ENCODE measurements at places on chromosomes 2 and 18.

DNA sequence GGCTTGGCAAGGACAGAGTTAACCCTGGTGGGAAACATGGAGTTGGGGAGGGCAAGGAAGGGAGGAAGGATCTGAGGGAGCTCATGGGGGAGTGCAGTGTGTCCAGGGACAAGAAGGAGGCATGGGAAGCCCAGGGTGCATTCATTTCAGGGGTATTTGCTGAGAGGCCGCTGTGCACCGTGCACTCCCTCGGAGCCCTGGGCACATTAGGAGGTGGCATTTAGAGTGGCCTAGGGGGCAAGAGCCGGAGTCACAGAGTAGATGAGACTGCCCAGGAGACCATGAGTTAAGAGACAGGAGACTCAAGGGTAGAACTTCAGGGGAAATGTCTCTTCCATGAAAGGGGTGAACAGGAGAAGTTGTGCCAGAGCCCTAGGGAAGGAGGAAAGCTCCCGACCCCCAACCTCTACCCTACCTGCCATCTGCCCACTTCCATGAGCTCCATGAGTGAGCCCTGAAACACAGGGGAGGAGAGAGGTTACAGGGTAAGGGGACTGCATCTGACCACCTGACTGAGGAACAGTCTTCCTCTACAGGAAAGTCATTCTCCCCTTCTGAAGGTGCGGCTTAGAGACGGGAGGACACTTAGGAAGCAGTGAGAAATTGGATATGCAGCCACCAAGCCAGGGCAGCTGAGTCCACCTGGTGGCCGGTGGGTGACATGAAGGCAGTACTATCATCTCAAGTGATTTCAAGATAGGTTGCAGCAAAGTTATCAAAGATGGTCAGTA, 58.5 kb upstream of the COPS8 start:
- peak; percentile 78 for DNase-seq

DNA sequence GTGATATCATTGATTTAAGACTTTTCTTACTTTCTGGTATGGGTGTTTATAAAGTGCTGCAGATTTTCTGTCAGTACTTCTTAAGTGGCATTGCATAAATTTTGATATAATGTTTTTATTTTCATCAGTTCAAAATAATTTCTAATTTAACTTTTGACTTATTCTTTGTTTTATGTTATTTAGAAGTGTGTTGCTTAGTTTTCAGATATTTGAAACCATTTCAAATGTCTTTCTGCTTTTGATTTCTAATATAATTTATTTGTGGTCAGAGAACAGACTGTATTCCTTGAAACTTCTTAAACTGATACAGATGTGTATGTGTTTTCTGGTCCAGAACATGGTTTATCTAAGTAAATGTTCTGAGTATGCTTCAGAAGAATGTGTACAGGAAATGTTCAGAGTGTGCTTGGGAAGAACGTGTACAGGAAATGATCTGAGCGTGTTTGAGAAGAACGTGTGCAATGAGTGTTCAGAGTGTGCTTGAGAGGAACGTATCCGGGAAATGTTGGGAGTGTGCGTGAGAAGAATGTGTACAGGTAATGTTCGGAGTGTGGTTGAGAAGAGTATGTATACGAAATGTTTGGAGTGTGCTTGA, 265.7 kb upstream of the HS6ST1 start:
- peak; percentile 96 for DNase-seq

DNA sequence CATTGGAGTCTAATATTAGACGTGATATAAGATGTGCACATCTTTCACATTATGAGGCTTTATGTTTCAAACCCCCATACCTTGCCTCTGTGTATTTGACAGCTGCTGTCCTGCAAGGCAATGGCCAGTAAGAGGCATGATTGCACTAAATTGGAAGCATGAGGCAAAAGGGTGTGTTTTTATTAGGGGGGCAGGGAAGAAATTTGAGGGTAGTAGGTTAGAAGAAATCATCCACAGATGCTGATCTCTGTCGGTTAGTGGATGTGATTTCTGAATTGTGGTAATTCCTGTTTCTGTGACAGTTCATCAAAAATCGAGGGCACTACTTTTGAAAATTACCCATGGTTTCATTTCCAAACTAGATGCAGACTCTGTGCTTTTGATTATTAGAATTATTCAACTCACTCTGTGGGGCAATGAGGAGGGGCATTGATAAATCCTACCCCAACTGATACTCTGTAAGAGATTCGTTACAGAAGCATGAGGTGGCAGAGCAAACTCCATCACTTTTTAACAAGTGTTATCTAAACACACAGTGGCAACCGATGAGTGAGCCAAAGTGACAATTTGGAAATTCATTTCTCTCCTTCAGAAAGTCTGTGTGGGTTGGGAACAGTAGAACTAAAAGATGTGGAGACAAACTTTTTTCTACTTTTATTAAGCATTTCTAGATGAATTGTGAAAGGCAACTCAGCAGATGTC, 453.0 kb downstream of the ARHGAP15 start:
- DNase-seq, result peak; percentile 28

- DNase-seq, result no peak
Measured at GRCh38 chr2:12980817-12981216, 264.1 kb downstream of the TRIB2 start.

DNA sequence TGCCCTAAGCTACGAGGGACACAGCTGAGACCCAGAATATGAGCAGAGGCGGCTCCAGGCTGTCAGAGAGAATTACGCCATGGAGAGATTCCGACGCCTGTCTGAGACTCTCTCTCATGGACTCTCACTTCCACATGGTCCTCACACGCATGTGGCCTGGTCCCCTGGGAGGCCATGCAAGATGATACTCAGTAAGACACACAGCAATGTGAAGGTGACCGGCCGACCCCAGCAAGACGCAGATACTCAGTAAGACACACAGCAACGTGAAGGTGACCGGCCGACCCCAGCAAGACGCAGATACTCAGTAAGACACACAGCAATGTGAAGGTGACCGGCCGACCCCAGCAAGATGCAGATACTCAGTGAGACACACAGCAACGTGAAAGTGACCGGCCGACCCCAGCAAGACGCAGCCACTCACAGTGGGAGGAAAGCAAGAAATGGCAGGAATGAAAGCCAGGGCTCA, 400.8 kb upstream of the MYT1L start:
- no peak for DNase-seq

- no peak for DNase-seq
Measured at GRCh38 chr2:46148369-46148736, 148.9 kb upstream of the EPAS1 start.

DNA sequence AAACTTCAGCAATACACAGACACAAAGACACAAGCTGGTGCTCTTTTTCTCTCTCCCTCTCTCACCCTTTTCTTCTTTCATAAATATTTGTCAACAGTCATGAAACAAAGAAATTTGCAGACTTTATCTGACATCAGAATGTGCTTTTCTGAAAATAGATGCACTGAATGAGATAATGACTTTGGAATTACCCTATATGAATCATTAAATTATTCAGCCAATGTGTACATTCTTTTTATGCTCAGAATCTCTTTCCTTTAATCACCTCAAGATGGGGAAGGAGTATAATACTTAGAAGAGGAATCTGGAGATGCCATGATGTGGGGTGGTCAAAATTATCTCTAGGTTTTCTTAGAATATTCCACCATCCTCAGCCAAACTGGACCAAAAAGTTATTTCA, 289.9 kb downstream of the LRRTM1 start:
- DNase-seq, result peak; percentile 45

DNA sequence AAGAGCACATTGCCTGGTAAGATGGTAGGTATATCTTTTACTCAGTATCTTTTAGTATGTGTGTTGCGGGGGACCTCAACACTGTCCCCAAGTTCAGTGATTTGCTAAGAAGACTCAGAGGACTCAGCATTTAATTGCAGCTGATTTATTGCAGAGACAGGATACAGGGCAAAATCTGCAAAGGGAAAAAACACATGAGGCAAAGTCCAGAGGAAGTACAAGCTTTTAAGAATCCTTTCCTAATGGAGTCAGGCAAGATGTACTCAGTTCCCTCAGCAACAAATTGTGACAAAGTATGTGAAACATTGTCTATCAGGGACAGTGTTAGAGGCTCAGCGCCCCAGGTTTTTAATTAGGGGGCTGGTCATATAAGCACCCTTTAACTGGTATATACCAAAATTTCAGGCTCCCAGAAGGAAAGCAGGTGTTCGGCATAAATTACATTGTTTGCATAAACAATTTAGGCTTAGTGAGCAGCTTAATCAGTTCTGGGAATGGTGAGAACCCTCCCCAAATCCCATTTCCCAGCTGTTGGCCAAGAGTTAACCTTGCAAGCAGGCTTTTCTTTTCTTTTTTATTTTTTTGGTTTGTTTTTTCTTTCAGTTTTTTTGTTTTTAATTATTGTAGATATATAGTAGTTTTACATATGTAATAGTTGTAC, 41.7 kb downstream of the RAB3GAP1 start:
- DNase-seq, result no peak

- DNase-seq, result peak; percentile 76
Measured at GRCh38 chr2:241659150-241659739, 21.8 kb downstream of the ATG4B start.

- no peak for DNase-seq
Measured at GRCh38 chr2:191845876-191846514, 893 bp downstream of the CAVIN2 start.

DNA sequence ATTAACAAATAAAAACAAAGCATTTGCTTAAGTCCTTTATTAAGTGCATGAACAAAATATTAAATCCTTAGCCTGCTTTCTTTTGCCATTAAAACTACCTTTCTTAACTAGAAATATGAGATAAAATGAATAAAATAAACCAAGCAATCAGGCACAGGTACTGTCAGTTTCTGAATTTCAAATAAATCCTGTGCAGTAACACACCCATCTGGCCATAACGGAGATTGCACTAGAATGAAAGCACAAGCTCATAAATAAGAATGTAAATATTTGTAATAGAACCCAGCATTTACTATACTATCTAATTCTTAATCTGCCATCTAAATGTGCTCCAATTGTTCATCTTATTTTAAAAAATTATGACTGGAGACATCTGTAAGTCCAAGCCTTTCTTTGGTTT, 31.9 kb downstream of the PRKRA start:
- DNase-seq, result no peak

DNA sequence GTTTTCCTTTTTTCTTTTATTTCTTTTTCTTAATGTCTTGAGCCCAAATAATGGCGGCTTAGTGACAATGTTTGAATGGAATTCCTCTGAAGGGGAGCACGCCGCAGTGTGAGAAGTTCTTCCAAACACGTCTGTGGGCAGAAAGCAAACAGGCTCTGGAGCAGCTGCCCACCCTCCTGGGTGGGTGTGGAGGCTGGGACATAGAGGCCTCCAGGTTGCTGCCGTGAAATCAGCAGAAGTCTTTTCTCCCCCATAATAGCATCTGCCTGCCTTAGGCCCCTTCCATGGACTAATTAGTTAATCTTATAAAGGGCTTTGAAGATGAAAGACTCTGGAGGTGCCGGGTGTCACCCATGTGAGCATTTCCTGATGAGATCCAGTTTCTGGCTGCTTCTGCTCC, 213.9 kb downstream of the SH3RF3 start:
- DNase-seq, result no peak

DNA sequence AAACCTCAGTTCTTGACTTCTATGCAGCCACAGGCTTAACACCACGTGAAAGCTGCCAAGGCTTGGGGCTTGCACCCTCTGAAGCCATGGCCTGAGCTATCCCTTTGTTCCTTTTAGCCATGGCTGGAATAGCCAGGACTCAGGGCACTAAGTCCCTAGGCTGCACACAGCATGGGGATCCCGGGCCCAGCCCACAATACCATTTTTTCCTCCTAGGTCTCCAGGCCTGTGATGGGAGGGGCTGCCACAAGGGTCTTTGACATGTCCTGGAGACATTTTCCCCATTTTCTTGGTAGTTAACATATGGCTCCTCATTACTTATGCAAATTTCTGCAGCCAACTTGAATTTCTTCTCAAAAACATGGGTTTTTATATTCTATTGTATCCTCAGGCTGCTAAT, 619.1 kb downstream of the NYAP2 start:
- no peak for DNase-seq

DNA sequence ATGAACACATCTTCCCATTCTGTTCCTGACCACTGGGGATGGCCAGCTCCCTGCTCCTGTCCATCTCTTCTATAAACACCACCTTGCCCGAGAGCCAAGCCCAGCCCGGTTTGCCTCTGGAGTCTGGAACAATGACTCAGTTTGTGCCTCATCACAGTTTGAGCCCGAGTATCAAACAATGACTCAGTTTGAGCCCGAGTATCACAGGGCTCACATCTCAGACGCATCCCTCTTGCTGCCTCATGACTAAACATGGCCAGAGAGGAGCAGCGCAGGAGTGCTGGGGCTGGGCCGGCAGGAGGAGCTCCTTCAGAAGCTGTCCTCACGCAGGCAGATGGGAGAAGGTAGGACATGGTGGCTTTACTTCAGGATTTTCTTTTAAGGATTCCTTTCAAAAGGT, 68.7 kb downstream of the PXDN start:
- DNase-seq, result peak; percentile 82

- peak; percentile 25 for DNase-seq
Measured at GRCh38 chr18:36762074-36762473, 66.7 kb downstream of the TPGS2 start.

GRCh38 chr2:176409671-176410070, 140.4 kb downstream of the MTX2 start:
- peak; percentile 62 for DNase-seq

GRCh38 chr2:127066942-127067341, 40.0 kb downstream of the BIN1 start:
- peak; percentile 84 for DNase-seq

DNA sequence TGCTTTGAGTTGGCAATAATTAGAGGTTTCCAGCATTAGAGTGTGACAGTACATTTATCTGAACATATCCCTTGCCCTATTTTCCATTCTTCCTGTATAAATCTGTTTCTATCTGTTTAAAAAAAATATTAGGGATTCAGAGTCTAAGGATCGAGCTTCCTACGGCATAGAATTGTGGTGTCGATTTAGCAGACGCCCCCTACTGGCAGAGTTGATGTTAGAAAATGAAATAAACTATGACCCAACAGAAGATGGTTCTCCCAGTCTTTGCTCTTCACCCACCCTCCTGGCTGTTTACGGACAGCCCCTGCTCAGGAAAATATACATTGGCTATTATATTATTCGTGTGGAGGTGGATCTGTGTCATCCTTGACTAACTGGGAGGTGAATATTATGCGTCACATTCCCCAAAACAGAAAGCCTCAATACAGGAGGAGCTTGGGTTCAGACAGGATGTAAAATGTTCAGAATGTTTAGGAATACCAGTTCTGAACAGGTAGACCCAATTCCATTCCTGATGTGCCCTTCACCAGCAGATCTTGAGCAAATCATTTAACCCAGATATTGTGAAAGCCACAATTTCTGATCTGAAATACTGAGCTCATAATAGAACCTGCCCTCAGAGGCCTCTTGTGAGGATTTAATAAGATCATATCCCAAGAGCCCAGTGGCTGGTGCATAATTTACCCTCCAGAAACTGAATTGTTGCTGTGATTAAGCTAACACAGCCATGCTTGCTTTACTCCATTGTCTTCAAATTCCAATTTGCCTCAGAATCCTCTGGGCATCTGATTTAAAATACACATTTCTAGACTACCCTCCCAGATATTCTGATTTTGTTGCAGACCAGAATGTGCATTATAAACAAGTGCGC, 10.8 kb upstream of the ERMN start:
- peak; percentile 38 for DNase-seq

GRCh38 chr2:88733155-88733902, 41.9 kb downstream of the RPIA start:
- DNase-seq, result no peak
